ENCODE measurements at places on chromosomes 12 and 14. TPM values are rescaled to one million over a fixed set of nuclear protein-coding genes. Genes with fewer than 3 reads are reported as not detected.

GRCh38 chr12:92989715-92990484 lies 60.8 kb upstream of the EEA1 start:
- no peak for DNase-seq

DNA sequence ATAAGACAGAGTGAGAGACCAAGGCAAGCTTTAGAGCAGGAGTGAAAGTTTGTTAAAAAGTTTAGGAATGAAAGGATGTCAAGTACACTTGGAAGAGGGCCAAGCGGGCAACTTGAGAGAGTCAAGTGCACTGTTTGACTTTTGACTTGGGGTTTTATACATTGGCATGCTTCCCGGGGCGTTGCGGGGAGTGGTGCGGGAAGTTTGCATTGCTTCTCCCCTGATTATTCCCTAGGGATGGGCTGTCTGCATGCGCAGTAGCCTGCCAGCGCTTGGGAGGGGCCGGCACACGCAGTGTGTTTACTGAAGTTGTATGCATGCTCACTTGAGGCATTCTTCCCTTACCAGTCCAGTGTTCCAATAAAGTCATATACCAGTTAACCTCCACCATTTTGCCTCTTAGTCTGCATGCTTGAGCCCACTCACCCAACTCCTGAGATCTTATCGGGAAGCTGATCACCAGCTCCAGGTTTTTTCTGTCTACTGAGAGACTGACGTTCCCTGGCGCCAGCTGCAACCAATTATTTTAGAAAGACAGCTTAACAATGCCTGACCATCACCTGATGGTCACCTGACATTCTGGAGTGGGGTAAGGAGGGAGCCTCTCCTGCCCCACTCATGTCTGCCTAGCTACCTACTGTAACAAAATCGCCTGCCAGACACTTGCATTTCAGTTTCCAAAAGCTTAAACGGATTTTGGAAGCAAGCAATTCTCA lies 53.2 kb downstream of the DACT1 start:
- peak; percentile 39 for DNase-seq

DNA sequence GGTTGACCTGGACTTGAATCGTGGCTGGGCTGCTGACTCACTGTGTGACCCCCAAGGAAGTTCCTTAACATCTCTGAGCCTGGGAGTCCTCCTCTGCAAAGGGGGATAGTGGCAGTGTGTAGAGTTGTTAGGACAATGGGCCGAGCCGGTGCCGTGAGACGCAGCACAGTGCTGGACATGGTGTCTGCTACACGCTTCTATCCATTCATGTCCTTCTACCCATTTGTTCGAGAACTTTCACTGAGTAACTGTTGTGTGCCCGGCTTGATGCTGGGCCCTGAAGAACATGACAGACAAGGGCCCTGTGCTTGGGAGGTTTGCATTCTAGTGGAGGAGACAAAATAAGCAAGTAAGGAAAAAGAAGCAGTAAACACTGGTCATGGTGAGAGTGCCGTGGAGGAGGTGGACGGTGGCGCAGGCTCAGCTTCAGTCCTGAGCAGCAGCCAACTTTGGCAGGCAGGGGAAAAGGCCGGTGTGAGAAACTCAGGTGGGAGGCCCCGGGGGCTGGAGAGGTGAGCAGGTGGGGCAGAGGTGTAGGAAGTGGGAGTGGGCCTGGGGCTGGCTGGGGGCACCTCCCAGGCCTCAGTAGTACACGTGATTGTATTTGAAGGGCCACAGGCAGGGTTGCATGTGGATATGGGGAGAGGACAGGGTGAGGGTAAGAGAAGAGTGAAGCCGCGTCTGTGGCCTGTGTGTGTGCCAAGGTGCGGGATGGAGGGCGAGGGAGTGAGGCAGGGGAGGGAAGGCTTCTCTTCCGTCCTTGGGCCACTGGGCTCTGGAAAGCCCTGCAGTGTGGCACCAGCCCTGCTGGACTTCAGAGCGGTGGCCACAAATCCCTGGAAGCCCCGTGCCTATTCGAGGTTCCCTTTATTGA lies 13.8 kb downstream of the VASH1 start:
- no peak for DNase-seq

DNA sequence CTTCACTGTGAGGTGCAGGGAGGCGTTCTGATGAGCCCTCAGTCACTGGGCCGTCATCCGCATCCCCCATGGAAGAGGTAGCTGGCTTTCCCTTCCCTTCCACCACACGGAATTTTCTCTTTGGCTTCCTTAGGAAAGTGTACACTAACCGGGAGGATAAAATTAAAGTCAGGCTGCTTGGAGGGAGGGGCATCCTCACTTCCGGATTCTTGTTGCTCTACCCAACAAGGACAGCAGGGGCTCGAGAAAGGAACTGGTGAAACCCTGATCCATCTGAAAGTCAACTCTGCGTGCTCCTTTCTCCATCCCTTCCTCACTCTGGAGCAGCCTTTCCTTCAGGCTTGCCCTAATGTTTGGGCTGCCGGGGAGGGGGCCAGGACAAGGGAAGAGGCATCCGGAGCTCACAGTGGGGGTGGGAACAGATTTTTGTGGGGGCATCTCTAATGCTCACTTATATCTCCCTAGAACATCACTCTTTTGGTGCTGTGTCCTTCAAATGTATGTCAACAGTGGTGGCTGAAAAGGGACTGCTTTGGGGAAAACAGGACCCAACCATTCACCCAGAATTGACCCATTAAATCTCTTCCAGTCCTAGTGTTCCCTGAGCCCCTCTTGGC lies 101.4 kb upstream of the FKBP4 start:
- no peak for DNase-seq

- DNase-seq = peak; percentile 89
These were observed 107.3 kb upstream of the CCDC196 start for GRCh38 chr14:66378712-66379505.

Gene KDM5A
- 75.2 TPM for total RNA-seq

Gene HEBP1
- total RNA-seq = 90.2 TPM

DNA sequence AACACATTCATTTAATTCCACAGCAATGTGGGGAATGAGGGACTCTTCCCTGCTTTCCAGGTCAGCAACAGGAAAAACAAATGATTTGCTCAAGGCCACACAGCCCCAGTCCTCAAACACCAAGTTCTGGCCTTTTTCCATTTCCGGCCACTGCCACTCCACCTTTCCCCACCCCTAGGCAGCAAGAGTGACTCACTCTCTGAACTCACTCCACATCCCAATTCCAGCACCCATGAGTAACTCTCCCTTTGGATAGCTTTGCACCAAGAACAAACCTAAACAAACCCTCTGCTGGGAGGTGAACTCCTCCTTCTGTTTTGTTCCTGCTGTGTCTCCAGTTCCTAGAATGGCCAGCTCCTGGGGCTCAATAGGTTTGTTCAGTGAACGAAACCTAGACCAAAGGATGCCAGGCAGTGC lies 30.4 kb upstream of the PLEKHG6 start:
- peak; percentile 31 for DNase-seq
